ELR (cell line): ENCODE measurements at places on chromosomes 2 and 18.

DNA sequence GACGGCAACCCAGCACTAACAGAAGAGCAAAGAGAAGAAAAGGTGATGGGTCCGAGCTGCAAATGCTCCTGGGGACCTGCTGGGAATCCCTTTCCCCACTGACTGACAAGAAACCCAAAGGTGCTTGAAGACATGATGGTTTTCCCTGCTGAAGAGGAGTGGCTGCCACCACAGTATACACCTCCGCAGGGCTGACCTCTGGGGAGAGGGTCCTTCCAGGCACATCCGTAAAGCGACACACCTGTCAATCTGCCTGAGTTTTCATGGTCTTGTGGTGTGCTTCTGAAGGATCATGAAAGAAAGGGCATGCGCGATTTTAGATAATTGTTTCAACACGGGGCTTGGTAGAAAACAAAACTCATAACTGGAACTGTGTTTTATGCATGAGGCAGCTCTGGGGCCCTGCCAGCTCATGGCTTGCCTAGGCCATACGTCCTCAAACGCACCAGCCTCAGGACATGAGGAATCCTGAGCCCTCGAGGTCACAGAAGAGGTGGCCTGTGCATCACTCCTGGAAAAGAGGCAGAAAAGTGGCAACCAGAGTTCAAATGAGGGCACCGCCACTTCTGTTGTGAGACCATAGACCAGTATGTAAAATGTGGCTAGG, 51.8 kb downstream of the SERTAD2 start:
- DNase-seq = no peak

- peak; percentile 93 for DNase-seq
Observed at GRCh38 chr2:191688934-191689695, 11.2 kb downstream of the NABP1 start.

- DNase-seq = peak; percentile 53
Observed at GRCh38 chr2:134276381-134277172, 22.7 kb downstream of the MGAT5 start.

DNA sequence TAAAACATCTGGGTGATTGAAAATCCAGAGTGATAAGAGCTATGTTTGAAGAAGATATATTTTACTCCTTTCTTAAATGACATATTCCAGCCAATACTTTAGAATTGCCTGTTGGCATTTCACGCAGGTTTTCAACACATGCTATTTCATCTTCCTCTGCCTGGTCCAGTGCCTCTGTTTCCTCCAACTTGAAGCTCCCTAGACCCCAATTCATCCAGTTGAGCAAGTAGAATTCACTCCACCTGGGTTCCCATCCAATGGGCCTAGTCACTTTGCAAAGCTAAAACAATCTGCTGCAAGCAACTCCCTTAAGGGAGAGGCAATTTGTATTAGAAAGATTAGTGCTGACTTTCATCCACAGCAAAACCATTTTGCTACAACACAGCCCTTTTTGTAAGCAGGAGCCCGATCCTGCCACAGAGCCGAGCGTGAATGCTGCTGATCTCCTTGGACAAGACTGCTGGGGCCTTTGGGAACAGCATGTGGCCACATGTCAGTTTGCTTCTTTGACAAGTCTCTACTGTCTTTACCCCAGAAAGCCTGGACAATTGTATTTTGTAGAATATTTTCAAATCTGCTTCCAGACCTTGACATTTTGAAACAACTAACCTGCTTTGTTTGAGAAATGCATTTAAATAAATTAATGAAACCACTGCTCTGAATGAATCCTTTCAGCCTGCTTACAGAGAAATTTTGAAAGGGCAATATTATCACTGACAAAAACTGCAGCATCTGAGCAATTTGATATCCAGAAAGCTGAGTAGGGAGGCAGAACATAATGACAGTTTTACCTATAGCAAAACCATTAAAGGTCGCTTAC, 259.1 kb downstream of the TDRD15 start:
- no peak for DNase-seq

DNA sequence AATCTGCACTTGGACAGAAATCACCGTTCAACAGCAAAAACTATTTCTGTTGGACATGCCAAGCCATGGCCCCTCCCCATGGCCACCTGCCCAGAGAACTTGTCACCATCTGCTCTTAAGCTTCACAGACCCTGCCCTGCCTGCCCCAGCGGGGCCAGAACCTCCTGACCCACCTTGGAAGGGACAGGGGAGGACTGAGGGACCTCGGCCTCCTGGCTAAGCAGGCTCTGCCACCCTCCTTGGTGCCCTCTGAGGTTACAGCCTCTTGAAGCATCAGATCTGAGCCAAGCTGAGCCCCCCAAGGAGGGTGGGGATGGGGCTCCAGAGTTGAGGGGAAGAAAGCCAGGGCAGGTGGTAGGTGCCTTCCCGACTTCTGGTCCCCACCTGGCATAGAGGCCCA, 6.5 kb downstream of the TEX261 start:
- no peak for DNase-seq

- no peak for DNase-seq
Observed at GRCh38 chr2:104023306-104023705, 830.6 kb upstream of the POU3F3 start.

- DNase-seq = peak; percentile 62
Observed at GRCh38 chr18:56702946-56703345, 51.8 kb downstream of the WDR7 start.

GRCh38 chr2:75560022-75560767, 544 bp downstream of the EVA1A start:
- DNase-seq = peak; percentile 46

- DNase-seq = no peak
Observed at GRCh38 chr18:39805218-39805617, 2149.8 kb upstream of the PIK3C3 start.
